ENCODE measurements at places on chromosomes 4 and X.

GRCh38 chr4:18020671-18021469 is 685 bp downstream of the LCORL start:
- DNase-seq, result peak; percentile 70

- DNase-seq, result no peak
These were observed 108.3 kb upstream of the KLHL4 start for GRCh38 chrX:87409113-87409841.

DNA sequence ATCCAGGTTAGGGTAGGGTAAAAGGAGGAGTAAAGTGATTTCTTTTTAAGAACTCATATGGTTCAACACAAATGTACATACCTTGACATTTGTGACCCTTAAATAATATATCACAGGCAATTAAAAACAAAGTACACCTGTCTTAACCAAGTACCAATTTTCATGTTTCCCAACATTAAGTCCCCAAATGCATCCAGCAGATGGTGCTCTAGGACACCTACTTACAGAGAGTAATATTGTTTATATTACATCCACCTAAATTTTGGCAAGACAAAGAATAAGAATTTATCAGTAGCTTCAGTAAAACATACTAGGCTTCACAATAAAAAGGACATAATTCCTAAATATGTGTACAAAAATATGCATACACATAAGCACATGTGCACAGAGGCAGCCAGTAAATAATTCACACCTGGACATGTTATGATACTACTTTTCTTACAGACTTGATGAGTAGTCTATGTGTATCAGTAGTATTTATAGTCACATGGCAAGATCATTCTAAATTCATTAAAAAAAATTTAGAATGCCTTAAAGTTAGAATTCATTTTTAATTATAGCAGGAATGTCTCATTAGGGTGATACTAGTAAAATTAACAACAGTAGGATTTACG is 219.7 kb downstream of the DCLK2 start:
- no peak for DNase-seq

DNA sequence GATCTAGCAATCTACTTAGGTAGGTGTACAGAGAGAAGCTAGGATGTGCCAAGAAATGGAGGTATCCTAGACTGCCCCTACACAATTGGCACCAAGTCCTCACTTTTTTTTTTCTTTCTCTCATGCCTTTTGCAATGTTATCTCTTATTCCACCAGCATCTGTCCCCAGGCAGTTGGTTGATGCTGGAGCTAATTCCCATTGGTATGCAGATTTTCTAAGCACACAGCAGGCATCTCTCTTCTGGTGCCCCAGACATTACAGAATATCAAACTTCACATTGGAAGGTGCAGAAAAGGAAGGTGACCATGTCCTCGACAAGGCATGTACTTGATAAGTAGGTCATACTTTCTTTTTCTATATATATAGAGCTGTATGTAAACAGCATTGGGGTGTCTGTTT is 21.6 kb downstream of the LUZP4 start:
- no peak for DNase-seq
